Suprapubic skin (tissue), 4 donors: ENCODE measurements at places on chromosomes 6 and 20.

DNA sequence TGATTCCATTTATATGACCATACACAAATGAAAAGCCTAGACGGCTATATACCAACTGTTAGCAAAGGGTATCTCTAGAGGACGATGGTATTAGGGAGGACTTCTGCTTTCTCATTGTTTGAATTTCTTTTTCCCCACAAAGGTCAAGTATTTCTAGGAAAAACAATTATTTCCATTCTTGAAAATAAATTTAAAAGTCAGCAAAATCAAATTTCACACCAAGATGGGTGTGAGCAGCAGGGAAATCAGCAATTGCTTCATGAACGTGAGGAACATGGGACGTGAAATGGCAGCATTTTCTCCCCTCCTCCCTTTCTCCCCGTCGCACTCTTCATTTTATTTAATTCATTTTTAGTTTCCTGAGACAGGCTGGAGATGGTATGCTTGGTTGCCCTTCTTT lies 5.2 kb upstream of the ZFAND3 start:
- H3K4me1 ChIP-seq: peaks cover 14% of the 10 kb centered on the region
- H3K27ac ChIP-seq: no peak overlapping the region
- no peaks in the 10 kb centered on the region for H3K36me3 ChIP-seq
- H3K27me3 ChIP-seq: no peaks in the 10 kb centered on the region

GRCh38 chr6:136411025-136411325 lies 121.3 kb upstream of the BCLAF1 start:
- DNase-seq: no peak
- H3K36me3 ChIP-seq: no peaks in the 10 kb centered on the region

DNA sequence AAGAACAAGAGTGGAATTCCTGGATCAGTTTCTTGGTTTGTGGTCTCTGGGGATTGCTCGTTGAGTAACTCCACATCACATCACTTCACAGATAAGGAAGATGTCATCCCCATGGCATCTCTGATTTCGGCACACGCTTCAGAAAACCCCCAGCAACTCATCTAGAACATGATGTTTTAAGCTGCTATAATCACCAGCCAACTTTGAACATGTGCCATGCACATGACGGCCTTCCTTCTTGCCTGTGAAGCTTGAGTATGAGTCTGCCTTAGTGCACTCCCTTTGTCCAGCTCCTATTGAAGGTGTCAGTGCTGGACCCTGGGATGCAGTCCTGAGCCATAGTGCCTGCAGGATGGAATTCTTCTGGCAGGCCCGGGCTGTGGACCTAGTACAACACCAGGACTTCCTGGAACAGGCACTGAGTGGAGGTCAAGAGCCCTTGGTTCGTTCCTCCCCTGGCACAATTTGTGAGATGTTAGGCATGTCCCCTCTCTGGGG lies 231.5 kb upstream of the SUPT3H start:
- H3K4me1 ChIP-seq: peaks cover 42% of the 10 kb centered on the region
- no peaks in the 10 kb centered on the region for H3K27me3 ChIP-seq
- H3K27ac ChIP-seq: peak overlapping the region; percentile 41
- H3K36me3 ChIP-seq: no peaks in the 10 kb centered on the region
- H3K4me3 ChIP-seq: no peak overlapping the region

DNA sequence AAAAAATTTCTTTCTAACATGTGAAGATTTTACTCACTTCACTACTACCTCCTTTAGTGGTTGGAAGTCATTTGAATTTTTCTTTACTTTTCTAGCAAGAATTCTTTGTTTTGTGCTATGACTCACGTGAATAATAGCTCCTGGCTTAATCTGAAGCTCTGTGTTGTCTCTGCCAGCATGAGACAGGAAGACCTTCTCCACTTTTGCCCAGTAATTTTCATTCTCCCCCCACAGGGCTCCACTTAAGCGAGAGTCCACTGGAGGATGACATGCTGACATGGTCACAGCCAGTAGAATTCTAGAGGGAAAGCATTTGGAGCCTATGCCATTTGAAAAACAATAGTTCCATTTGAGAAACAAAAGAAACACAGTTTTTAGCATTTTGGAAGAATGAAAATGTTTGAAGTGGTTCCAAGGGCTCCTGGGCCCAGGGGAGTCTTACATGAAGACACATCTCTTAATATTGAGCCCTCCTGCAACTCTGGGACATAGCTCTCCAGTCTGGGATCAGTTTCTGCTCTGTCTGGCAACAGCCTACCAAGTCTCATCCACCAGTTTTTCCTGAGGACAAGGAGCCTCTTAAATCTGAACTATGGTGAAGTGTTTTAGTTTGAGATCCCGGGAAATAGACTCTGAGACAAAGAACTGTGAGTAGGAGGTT lies 231.4 kb downstream of the PAX1 start:
- no peaks in the 10 kb centered on the region for H3K27me3 ChIP-seq
- no peaks in the 10 kb centered on the region for H3K4me1 ChIP-seq
- no peak for DNase-seq
- H3K36me3 ChIP-seq: no peaks in the 10 kb centered on the region
- H3K4me3 ChIP-seq: no peak overlapping the region

DNA sequence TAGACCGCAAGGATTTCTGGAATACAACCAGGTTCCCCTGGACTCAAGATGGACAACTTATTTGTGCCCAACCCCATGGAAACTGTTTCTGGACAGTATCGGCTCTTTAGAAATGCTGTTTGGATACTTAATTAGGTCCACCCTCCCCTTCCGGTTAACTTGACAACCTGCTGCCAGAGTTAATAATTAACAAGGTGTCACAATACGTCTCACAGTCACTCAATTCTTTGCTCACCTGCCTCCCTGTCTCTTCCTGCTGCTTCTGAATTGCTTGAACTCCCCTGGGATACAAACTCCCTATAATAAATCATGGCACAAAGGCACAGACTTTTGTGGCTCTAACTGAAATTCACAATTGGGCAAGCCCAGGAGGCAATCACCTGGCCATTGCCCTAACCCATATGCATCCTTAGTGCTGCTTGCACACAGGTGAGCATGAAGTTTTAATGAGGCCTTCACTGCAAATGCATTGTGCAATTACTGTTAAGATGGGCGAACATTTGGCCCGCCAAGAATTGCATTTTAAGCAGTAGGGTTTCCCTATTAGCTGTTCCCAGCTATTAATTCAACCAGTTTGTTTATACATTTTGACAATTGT lies 504.4 kb upstream of the NOX3 start:
- no peak overlapping the region for H3K4me3 ChIP-seq
- H3K4me1 ChIP-seq: no peaks in the 10 kb centered on the region
- no peaks in the 10 kb centered on the region for H3K27me3 ChIP-seq
- no peaks in the 10 kb centered on the region for H3K36me3 ChIP-seq

DNA sequence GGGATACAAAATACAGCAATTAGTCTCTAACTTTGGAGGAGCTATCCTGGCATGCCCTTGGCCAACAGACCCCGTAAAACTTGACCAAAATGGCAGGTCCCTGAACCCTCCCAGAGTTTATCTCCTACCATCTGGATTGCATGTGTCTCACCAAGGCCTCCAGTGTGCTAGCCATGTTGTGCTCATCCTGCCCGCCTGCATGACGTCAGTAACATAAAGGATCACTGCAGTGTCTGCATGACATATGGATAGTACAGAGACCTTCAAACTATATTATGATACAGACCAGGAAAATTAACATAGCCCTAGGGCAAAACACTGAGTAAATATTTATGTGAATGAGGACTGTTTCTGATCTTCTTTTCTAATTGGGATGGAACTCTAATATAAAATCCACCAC lies 25.3 kb downstream of the CPXM1 start:
- DNase-seq: no peak
- no peaks in the 10 kb centered on the region for H3K36me3 ChIP-seq
- peaks cover 3% of the 10 kb centered on the region for H3K4me1 ChIP-seq
- peaks cover 17% of the 10 kb centered on the region for H3K27me3 ChIP-seq
- no peak overlapping the region for H3K27ac ChIP-seq
- H3K4me3 ChIP-seq: no peak overlapping the region

DNA sequence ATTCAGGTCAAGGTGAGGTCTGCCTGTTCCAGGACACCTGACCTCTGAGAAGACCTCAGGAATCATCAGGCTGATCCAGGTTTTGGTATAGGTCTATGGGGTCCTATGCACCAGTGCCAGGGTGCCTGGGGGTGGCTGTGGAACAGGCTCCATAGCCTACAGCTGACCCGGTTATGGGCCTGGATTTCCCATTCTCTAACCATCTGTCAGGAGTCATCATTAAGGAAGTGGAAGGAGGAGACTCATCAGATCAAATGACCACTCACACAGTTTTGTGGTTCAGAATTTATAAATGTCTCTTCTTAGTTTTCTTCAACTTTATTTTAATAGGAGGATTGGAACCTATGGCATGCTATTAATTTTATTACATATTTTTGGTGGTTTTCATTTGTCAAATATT lies 14.8 kb downstream of the PLA2G7 start:
- H3K27ac ChIP-seq: no peak overlapping the region
- H3K27me3 ChIP-seq: peaks cover 7% of the 10 kb centered on the region
- H3K4me3 ChIP-seq: no peak overlapping the region
- DNase-seq: no peak

GRCh38 chr6:2783188-2783963 lies 18.2 kb downstream of the WRNIP1 start:
- DNase-seq: no peak
- H3K4me3 ChIP-seq: no peak overlapping the region
- H3K4me1 ChIP-seq: no peaks in the 10 kb centered on the region
- peaks cover 58% of the 10 kb centered on the region for H3K36me3 ChIP-seq
- no peaks in the 10 kb centered on the region for H3K27me3 ChIP-seq

GRCh38 chr20:37314099-37314498 lies 24.6 kb downstream of the MANBAL start:
- H3K27me3 ChIP-seq: no peaks in the 10 kb centered on the region
- H3K4me1 ChIP-seq: peaks cover 57% of the 10 kb centered on the region
- no peak for DNase-seq
- H3K4me3 ChIP-seq: no peak overlapping the region
- peak overlapping the region; percentile 77 for H3K27ac ChIP-seq

DNA sequence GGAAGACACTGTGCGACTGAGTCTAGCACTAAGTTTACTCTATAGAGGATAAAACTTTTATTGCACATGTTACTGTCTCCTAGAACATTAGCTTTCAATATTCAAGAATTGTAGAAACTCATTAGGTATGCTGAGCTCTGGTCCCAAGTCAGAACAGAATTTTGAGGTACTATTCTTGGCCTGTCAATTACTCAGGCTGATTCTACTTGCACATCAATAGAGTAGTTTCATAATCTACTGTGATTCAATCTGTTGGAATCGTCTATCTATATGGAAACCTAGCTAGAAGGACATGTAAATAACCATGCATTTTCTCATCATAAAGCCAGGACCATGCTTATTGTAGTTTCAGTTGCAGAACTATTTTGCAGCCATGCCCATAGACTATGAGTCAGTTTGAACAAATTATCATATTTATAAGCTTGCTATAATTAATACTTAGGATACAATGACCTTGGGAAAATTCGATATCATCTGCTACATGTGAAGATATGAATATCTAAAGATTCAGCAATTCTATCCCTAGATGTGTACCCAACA lies 41.6 kb downstream of the FLRT3 start:
- H3K4me3 ChIP-seq: no peak overlapping the region
- DNase-seq: no peak
- H3K36me3 ChIP-seq: no peaks in the 10 kb centered on the region
- no peaks in the 10 kb centered on the region for H3K27me3 ChIP-seq
- H3K27ac ChIP-seq: no peak overlapping the region

GRCh38 chr20:38893056-38893564 lies 33.1 kb upstream of the FAM83D start:
- no peaks in the 10 kb centered on the region for H3K36me3 ChIP-seq
- H3K27ac ChIP-seq: no peak overlapping the region
- peaks cover 8% of the 10 kb centered on the region for H3K27me3 ChIP-seq

- H3K4me3 ChIP-seq: no peak overlapping the region
- H3K27me3 ChIP-seq: no peaks in the 10 kb centered on the region
- H3K4me1 ChIP-seq: no peaks in the 10 kb centered on the region
- no peak for DNase-seq
- peaks cover 3% of the 10 kb centered on the region for H3K36me3 ChIP-seq
Observed at GRCh38 chr6:136155191-136155590, 94.9 kb downstream of the MTFR2 start.

GRCh38 chr6:170243386-170243785 lies 47.5 kb downstream of the DLL1 start:
- H3K4me3 ChIP-seq: no peak overlapping the region
- H3K27me3 ChIP-seq: peaks cover 25% of the 10 kb centered on the region
- no peaks in the 10 kb centered on the region for H3K36me3 ChIP-seq
- no peak for DNase-seq

DNA sequence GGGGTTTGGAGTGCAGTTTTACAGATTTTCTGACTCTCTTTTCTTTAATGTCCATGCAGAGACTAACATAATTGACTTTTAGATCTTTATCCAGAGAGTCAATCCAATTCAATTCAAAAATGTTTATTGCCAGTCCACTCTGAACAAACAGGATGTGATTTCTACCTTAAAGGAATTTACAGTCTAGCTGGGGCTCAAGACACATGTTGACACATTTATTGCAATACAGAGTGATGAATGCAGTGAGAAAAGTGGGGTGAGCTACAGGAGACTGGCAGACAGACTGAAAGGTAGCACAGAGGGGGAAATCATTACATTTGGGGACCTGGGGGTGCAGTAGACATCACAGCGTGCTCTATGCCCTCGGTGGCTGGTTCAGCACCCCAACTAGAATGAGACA lies 193.9 kb downstream of the SLC24A3 start:
- DNase-seq: no peak
- peak overlapping the region; percentile 56 for H3K27ac ChIP-seq
- H3K27me3 ChIP-seq: no peaks in the 10 kb centered on the region
- H3K36me3 ChIP-seq: no peaks in the 10 kb centered on the region

- H3K4me1 ChIP-seq: no peaks in the 10 kb centered on the region
- H3K27me3 ChIP-seq: no peaks in the 10 kb centered on the region
- H3K27ac ChIP-seq: no peak overlapping the region
- no peak overlapping the region for H3K4me3 ChIP-seq
Observed at GRCh38 chr6:113788586-113788985, 68.6 kb upstream of the MARCKS start.

- no peak overlapping the region for H3K4me3 ChIP-seq
- H3K4me1 ChIP-seq: no peaks in the 10 kb centered on the region
- peaks cover 5% of the 10 kb centered on the region for H3K27me3 ChIP-seq
- no peak overlapping the region for H3K27ac ChIP-seq
- no peaks in the 10 kb centered on the region for H3K36me3 ChIP-seq
Observed at GRCh38 chr6:46932526-46933319, 11.0 kb upstream of the ADGRF5 start.

DNA sequence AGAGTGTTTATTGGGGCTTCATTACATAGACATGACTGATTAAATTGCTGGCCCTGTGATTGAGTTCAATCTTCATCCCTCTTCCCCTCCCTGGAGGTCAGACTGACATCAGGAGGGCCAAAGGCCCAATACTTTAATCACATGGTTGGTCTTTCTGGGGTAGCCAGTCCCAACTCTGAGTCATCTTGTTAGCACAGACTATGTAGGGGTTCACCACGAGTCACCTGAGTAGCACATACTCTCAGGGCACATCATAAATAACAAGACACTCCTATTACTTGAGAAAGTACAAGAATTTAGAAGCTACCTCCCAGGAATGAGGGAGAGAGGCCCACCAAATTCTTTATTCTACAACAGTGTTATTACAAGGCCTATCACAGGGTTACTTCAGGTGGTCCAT lies 11.3 kb downstream of the GINS1 start:
- no peak for DNase-seq
- H3K36me3 ChIP-seq: peaks cover 5% of the 10 kb centered on the region
- H3K4me1 ChIP-seq: no peaks in the 10 kb centered on the region
- H3K27me3 ChIP-seq: no peaks in the 10 kb centered on the region
